ENCODE measurements at places on chromosomes 3 and 15.

GRCh38 chr3:113234028-113234427 is 22.7 kb downstream of the BOC start:
- DNase-seq = no peak

DNA sequence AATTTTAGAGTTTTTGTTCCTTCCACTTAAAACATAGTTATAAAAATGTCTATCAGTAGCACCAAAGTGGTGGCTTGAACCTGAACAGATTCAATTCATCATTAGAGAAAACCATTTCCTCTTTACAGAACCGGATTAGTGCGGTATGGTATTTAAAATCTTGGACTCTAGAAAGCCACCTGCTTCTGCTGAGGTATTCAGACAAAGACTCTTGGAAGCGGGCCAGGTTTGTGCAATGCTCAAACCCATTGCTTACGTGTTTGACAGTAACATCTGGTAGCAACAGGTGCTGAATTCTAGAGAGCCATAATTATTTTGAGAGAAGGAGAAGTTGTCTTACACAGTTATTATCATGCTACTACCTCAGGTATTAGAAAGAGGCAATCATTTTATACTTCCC is 290.5 kb downstream of the NAALADL2 start:
- no peak for DNase-seq

GRCh38 chr3:38124324-38125122 is 12.4 kb downstream of the ACAA1 start:
- no peak for DNase-seq

DNA sequence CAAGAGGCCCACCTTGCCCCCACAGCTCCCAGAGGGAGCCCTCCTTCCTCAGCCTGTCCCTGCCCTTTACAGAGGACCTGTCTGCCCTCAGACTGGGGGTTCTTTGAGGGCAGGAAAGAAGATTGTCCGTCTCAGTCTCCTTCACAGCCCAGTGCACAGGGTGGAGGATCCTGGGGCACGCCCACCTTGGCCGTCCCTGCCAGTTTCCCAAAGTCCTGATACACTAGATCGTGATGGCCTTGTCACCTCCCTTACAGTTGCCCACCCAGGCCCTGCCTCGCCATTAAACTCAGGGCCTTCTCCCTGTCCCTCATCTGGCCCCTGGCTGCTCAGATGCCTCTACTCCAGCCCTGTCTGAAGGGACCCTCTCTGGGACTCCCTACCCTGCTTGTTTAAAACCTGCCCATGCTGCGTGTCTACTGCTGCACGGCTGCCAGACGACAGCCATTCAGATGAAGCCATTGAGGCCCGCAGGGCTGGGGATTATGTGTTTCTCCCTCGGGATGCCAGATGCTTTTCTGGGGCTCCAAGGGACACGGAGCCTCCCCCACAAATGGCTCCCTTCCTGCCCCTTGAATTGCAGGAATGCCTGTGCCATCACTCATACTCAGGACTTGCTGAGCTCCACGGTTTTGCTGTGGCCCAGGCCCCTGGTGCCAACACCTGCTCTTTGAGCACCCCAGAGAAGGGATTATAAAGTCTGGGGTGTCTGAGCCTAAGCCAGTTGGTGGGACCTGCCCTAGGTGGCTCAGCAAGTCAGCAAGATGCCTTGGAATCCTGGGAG is 27.8 kb downstream of the ACSBG1 start:
- DNase-seq = no peak

GRCh38 chr3:10332481-10333348 is 11.8 kb upstream of the SEC13 start:
- no peak for DNase-seq

- DNase-seq = no peak
Measured at GRCh38 chr3:196968233-196969133, at the start of gene PIGZ. PIGZ (minus strand) TSS chr3:196968833; CDS start chr3:196952031, 16,802 bp downstream.

DNA sequence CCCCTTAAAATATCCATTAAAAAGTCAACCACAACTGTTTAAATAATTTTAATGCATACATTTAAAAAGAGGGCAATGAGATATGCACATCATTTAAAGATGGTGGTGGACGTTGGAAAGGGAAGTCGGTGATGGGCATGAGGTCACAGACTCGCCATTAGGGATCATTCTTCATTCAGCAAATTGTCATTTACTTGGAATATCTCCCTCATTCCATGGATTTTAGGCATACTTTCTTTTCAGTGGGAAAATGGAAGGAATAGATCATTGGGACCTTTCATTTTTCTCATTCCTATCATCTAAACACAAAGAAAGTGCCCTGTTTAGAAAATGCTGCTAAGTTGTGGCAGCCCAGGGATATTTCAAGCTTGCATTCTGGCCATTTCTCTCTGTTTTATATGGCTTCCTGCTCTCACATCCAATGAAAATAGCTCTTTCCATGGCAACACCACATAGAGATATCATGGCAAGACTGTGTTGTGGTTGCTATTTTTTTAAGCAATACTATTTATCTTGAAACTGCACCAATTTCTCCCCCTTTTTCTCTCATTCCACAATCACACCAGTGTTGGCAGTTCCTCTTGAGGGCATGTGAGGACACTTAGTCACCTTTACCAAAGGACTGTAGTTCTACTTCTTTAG is 40.7 kb upstream of the LMCD1 start:
- DNase-seq = peak; percentile 89

Measured in AG09309 (cell line).